Uterus (tissue), 4 donors: ENCODE measurements at places on chromosomes 5 and 9. TPM values are rescaled to one million over a fixed set of nuclear protein-coding genes. Genes with fewer than 3 reads are reported as not detected.

DNA sequence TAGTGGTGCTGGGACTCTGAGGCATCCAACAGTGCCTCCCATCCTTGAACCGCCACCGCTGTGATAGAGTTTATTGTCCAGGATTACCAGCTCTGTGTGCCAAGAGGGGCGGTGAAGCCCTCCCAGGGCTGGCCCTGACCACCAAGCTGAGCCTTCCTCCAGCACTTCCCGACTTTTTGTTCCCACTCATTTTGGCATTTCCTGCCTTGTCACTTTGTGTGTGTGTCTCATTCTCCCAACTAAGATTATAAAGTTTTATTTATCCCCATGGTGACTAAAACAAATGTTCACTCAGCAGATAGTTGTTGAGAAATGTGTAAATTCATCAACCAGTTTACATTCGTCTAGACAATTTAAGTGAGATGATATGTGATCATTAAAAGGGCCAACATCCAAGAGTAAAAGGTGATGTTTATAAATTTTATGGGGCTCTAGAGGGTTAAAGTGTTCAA, 2.5 kb downstream of the F2R start:
- H3K27me3 ChIP-seq, result no peaks in the 10 kb centered on the region
- no peak for DNase-seq
- H3K36me3 ChIP-seq, result no peaks in the 10 kb centered on the region
- peak overlapping the region; percentile 74 for H3K27ac ChIP-seq

DNA sequence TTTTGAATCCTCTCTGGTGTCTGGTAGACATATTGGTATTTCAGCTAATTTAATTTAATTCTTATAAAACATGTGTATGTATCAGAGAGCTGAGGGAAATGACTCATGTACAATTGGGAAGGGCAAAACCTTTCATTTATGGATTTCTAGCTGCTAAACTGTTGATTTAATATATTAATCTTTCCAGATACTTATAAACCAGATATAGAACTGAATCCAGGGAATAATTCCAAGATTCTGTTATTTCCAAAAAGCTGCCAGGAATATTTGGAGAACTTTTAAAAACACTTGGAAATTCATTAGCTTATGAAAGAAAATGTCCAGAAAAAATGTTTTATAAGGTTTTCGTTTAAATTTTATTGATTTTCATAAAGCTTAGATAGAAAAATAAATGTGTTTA, 295.5 kb downstream of the YTHDC2 start:
- H3K27ac ChIP-seq, result no peak overlapping the region
- no peaks in the 10 kb centered on the region for H3K27me3 ChIP-seq
- no peak overlapping the region for H3K4me3 ChIP-seq
- H3K36me3 ChIP-seq, result no peaks in the 10 kb centered on the region

GRCh38 chr5:119532637-119533036, 80.3 kb downstream of the HSD17B4 start:
- H3K4me1 ChIP-seq, result no peaks in the 10 kb centered on the region
- DNase-seq, result no peak
- H3K27ac ChIP-seq, result no peak overlapping the region
- H3K4me3 ChIP-seq, result no peak overlapping the region
- no peaks in the 10 kb centered on the region for H3K27me3 ChIP-seq

Gene AK8
- total RNA-seq, result 0.61 TPM

DNA sequence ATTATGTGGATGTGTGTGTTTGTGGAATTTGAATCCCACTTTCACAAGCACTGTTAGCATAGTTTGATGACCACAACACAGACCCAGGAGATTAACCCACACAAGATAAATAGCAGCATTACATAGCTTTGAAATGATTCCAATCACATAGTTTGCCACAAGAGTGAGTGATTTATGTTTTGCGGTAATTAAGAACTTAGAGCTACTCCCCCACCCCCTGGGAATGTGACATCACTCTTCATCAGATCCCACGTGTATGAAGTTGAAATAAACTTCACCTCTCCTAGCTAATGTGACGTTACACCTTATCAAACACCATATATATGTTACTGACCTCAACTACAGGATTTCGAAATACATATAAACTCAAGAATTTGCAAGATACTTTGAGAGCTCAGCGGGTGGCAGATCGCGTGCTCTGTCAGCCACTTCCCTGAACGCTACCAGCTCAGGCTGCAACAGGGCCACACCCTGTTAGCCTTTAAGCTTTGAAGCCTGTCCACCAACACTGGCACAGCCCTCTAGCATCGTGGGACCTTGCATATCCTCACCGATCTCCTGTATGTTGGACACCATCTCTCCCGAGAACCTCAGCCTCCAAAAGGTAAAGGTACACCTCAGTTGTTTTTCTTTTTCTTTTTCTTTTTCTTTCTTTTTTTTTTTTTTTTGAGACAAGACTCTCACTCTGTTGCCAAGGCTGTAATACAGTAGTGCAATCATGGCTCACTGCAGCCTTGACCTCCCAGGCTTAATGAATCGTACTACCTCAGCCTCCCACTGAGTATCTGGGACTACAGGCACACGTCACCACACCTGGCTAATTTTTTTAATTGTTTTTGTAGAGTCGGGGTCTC, 1.7 kb upstream of the AGTPBP1 start:
- H3K4me3 ChIP-seq, result no peak overlapping the region
- no peaks in the 10 kb centered on the region for H3K27me3 ChIP-seq
- no peak overlapping the region for H3K27ac ChIP-seq
- no peaks in the 10 kb centered on the region for H3K4me1 ChIP-seq
- DNase-seq, result no peak

DNA sequence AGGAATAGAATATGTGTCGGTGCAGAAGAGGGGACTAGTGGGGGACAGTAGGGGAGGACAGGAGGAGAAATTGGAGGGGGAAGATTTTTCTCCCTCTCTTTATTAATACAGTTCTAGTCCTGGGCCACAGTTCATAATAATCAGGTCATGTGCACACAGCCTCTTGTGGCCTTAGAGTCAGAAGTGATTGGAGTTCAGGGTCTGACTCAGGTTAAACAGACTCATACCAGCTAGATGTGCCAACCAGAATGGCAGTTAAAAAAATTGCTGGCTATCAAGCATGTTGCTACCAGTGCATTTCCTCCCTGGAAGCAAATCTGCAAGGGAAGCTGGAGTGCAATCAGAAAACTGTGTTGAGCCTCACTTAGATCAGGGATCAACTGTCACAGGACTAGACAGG, 132.7 kb upstream of the MAP1B start:
- no peak for DNase-seq
- H3K36me3 ChIP-seq, result no peaks in the 10 kb centered on the region
- H3K4me1 ChIP-seq, result no peaks in the 10 kb centered on the region
- no peaks in the 10 kb centered on the region for H3K27me3 ChIP-seq

- H3K36me3 ChIP-seq, result no peaks in the 10 kb centered on the region
- H3K27ac ChIP-seq, result no peak overlapping the region
- H3K4me1 ChIP-seq, result no peaks in the 10 kb centered on the region
These were observed 59.3 kb upstream of the SELENOP start for GRCh38 chr5:42870882-42871418.

DNA sequence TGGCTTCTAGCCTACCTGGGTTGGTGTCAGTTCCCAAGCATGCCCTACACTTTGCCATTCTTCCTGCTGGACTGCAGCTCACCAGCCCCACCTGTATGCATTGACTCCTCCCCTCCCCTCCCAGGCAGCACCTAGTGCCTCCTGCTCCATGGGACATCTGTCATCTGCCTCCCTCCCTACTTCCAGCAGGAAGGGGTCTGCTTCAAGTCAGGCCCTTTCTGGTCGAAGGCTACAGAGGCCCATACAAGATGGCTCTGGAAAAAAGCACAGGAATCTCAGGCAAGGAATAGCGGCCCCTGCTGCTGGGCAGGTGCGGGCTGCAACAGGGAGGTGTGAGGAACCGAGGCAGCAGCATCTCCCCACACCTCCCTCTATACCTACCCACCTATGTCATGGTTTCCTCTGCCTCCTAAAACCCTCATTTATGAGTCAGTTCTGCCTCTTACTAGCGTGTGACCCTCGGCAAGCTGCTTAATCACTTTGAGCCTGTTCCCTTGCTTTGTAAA, 19.7 kb downstream of the WWC1 start:
- H3K27me3 ChIP-seq, result no peaks in the 10 kb centered on the region
- H3K36me3 ChIP-seq, result no peaks in the 10 kb centered on the region
- H3K4me1 ChIP-seq, result no peaks in the 10 kb centered on the region
- no peak for DNase-seq
- no peak overlapping the region for H3K27ac ChIP-seq

DNA sequence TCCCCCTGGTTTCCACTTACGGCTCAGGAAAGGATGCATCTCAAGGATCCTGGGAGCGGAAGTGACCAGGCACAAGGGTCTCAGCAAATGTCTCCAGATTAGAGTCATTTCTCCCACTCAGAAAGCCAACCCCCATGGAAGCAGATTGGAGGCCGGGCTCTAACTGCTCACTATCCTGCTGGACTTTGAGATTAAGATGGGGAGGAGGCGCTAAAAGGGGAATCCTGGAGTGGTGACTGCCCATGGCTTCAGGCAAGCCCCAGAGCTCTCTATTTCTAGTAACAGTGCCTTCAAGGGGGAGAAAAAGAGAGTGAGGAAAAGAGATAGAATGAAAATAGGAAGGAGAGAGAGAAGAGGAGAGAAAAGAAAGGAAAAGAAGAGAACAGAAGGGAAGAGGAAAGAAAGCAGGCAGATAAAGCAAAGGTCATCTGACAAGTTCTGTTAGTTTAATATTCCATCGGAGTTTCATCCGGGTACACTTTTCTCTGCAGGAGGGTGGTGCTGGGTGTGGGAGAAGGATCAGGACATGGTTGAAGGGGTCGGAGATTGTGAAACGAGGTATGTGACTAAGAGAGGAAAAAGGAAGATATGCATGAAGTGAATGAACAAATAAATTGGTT, at the start of gene AGXT2:
Gene AGXT2 (minus strand): TSS at position 165 of the 620 bp plus-strand sequence. CDS start 57 bp downstream, at position 108.
- H3K4me1 ChIP-seq, result no peaks in the 10 kb centered on the region
- H3K4me3 ChIP-seq, result no peak within 1 kb of the TSS
- no peaks in the 10 kb centered on the region for H3K36me3 ChIP-seq
- no peak for DNase-seq
- H3K27ac ChIP-seq, result no peak within 1 kb of the TSS

Gene ADAMTSL2
- total RNA-seq, result 0.26 TPM

DNA sequence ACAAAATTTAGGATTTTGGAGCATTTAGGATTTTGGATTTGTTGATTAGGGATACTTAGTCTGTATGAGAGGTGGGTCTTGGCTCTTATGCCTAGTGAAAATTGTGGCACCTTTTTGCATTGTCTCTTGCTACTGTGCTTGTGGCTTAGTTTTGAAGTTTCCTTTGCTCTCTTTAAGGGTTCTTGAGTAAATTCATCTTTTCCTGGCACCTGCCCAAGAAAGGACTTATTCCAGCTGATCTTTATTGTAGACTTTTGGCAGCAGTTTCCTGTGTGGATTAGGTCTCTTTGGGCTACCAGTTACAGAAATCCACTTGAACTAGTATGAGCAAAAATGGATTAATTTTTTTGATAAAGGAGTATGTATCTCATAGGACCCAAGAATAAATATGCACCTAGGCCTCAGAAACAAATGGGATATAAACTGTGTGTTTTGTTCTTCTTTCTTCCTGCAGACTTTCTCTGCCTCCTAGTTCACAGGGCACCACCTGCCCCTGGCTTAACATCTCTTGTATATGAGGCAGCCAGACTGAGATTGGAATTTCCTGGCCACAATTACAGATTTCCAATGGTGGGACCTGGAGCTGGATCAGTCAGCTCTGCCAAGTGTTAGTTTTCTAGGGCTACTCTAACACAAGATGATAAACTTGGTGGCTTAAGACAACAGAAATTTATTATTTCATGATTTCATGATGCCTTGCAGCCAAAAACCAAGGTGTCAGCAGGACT, 44.6 kb downstream of the FOCAD start:
- no peaks in the 10 kb centered on the region for H3K27me3 ChIP-seq
- no peaks in the 10 kb centered on the region for H3K36me3 ChIP-seq
- no peak overlapping the region for H3K27ac ChIP-seq
- H3K4me3 ChIP-seq, result no peak overlapping the region
- no peak for DNase-seq
- H3K4me1 ChIP-seq, result no peaks in the 10 kb centered on the region

DNA sequence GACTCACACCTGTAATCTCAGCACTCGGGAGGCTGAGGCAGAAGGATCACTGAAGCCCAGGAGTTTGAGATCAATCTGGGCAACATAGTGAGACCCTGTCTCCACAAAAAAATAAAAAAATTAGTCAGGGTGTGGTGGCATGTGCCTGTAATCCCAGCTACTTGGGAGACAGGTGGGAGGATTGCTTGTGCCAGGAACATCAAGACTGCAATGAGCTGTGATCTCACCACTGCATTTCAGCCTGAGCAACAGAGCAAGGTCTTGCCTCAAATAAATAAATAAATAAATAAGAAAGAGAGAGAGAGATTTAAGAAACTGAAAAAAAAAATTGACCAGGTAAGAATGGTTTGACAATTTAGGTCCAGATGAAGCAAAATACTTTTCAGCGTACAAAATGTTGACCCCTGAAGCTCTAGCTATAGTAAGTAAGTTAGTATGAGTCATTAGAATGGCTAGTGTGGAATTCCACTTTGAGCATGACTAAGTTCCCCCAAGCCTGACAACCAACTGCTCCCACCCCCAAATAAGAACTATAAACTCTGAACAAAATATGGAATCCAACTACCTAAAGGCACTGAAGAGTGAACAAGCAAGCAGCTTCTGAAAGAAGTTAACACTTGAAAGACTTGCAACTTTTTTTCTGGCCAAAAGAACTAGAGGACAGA, 217.8 kb upstream of the TLE4 start:
- H3K4me1 ChIP-seq, result no peaks in the 10 kb centered on the region
- no peaks in the 10 kb centered on the region for H3K27me3 ChIP-seq
- no peak overlapping the region for H3K4me3 ChIP-seq
